ENCODE measurements at places on chromosomes 3 and 15. TPM values are rescaled to one million over a fixed set of nuclear protein-coding genes. Genes with fewer than 3 reads are reported as not detected.

DNA sequence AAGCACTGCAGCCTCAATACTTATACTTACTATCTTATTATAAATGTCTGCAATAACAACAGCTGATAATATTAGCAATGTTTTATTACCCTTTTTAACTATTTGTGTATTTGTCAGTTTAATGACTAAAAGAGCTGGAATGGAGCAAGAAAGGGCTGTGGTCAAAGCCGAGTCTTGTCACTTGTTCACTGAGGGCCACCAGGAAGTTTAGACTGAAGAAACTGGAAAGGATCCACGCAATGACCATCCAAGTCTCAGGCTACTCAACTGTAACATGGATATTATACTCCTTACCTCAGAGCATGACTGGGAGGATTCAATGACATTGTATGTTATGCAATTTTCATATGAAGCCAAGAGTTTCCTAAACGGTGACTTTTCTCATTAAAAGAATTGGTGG is 90.4 kb downstream of the TJP1 start:
- no peak for DNase-seq

DNA sequence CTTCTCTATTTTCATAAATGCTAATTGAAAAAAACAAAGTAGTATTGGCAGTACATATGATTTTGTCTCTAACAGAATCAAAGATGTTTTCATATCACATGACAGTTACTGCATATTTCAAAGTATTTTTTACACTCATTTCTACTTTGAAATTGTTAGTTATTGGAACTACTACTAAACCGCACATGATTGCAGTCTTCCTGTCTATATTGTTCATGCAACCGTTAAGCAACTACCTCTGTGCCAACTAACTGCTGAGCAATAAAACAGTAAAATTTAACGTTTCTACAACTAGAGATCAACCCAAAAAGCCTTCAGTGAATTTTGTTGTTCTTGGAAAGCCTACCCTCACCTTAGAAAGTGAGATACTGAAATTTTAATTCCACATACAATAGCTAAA is 64.2 kb downstream of the DMXL2 start:
- no peak for DNase-seq

DNA sequence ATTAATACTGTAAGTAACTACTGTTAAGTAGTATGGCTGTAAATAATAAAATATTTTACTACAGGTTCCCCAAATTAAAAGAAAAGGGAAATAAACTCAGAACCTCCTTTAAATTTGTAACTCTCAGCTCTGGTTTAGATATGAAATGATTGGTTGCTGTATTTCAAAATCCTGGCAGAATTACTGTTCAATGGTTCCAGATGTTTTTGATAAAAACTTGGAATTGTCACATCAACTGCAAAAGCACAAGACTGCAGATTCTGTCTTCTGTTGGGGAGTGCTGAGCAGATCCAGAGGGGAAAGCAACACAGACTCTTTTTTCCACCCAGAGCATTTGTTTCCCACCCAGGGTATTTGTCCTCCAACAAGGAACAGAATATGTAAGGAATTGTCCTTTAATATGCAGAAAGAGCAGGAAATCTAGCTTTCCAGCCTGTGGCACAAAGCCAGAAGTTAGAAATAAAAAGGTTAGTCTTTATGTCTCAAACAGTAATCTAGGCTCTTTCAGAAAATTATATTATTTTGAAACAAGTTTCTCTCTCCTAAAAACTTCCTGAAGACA is 178.1 kb downstream of the KLHL25 start:
- no peak for DNase-seq

GRCh38 chr15:88746451-88746850 is 56.8 kb upstream of the ACAN start:
- no peak for DNase-seq

DNA sequence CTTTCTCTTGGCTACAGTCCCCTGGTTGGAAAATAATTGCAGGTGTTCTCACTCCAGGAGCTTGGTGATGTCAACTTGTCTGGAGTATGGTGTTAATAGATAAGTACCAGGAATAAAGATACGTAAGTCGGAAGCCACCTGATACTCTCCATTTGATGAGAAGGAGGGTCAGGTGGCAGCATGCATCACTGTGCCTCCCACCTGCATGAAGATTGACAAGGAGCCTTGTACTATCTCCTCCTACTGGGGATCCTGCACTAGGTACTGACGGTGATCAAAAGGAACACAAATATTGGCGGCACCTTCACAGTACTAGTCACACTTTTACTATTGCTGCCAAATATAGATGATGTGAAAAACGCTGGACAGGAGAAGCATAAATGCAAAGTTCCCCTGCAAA is 32.6 kb upstream of the GABRB3 start:
- no peak for DNase-seq

DNA sequence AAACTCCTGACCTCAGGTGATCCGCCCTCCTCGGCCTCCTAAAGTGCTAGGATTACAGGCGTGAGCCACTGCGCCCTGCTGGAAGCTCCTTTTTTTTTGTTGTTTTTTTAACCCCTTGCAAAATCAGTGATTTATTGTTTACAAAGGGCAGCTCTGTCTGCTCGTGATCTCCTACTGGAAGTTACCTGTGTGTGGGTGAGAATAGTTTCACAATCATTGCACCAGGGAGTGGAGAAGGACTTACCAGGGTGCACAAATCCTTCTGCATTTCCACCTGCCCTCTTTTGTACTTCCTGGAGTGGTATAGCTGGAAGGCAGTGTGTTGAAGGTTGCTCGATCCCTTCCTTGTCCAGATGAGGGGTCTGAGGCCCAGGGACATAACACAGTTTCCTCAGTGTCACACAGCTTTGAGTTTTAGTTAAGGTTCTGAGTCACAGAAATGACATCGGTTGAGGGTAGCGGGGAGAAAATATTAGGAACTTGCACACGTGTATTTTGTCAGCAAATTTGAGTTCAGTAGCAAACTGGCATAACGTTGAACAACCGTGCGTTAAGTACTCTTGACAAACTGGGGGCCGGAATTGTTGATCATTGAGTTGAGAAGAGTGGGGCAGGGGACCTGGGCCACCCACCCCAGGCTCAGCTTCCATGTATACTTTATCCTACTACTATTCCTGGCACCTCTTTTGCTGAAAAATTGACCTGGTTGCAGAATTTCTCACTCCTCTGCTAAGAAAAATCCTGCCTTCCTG is 11.3 kb upstream of the TRAK1 start:
- no peak for DNase-seq

DNA sequence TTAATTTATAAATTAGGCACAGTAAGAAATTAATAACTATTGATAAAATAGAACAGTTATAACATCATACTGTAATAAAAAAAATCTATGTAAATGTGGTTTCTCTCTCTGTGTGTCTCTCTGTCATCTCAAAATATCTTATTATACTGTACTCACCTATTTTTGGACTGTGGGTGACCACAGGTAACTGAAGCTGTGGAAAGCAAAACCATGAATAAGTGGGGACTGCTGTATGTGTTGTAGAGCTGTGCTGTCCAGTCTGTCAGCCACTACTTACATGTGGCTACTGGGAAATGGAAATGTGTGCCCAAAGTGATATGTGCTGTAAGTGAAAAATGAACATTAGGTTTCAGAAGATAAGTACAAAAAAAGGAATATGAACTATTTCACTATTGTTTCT is 145.5 kb downstream of the CNTN4 start:
- DNase-seq = no peak

The ATP8B4 gene
- 38.5 TPM for total RNA-seq
